ENCODE measurements at places on chromosomes 2 and 18.

DNA sequence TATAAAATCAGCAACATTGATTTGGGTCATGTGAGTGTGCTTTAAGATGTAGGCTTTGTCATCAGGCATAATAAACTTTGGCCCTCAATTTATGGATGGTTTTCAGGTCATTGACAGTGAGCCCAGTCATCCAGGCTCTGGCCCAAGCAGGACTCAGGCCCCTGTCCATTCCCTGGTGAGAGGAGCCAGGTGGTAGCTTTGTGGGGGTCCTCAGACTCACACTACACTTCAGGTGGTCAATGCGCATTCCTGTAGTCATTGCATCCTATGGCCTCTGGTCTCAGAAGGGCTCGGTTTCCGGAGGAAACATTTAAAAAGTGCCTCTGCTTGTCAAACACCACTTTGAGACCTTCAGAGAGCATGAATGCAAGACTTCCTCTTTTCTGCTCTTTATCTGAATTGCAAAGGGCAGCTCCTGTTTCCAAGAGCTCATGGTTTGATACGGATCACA, 20.2 kb downstream of the LGALSL start:
- no peak for DNase-seq

DNA sequence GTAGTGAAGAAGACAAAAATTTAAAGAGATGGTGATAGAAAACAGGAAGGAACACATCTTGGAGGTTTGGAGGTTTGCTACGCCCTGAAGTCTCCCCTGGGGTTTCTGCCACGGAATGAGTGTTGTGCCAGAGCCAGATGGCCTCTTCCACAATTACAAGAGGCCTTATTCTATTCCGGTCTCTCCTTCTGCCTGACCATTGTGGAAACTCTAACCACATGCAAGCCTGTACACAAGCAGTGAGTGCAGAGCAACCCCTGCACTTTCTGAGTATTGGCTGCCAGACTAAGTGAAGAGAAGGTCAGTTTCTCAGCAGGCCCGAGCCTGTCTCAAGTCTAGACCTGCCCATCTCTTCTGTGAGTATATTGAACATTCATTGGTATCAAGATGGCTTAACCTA, 22.7 kb upstream of the MYO1B start:
- no peak for DNase-seq

GRCh38 chr2:74507926-74508520, 528 bp upstream of the PCGF1 start:
- DNase-seq, result no peak

- DNase-seq, result no peak
These were observed 974.3 kb upstream of the CELF4 start for GRCh38 chr18:38539856-38540255.

DNA sequence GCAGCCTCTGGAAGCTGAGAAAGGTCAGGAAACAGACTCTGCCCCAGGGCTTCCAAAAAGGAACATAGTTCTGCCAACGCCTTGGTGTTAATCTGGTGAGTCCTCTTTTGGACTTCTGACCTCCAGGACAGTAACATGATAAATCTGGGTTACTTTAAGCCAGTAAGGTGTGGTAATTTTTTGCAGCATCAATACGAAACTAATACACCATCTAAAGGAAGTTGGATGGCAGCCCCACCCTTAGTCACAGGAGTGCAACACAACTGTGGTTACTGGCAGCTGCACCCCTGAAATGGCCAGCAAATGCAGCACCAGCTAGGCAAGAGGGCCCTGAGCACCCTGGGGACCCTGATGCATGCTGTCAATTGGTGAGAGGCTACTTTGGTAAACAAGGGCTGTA, 25.8 kb downstream of the CREG2 start:
- DNase-seq, result no peak
